Stimulated activated CD8-positive, alpha-beta memory T cell treated with anti-CD3 and anti-CD28 coated beads, Interleukin-7, amount 100 ng/mL, for 24 hours (primary cell): ENCODE measurements at places on chromosomes 16 and 17.

GRCh38 chr17:11495613-11496012 is 102.7 kb upstream of the DNAH9 start:
- DNase-seq, result no peak

- no peak for DNase-seq
Measured at GRCh38 chr16:27762441-27762840, 212.5 kb downstream of the KATNIP start.

DNA sequence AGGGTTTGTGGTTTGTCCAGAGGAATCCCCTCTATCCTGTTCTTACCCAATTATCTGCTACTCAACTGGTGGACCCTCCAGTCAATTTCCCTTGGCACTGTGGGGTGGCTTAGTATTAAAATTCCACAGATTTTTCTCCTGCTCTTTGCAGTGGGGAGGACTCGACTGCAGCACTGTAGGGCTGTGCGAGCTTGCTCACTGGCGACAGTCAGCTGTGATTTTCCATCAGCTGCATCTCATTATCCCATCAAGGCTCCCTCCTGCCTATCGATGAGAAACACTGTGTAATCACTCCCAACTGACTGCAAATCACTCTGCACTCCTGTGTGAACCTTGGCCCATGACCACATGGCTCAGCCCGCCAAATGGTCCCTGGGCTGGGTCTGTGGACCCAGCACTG is 90.5 kb upstream of the MAF start:
- no peak for DNase-seq

DNA sequence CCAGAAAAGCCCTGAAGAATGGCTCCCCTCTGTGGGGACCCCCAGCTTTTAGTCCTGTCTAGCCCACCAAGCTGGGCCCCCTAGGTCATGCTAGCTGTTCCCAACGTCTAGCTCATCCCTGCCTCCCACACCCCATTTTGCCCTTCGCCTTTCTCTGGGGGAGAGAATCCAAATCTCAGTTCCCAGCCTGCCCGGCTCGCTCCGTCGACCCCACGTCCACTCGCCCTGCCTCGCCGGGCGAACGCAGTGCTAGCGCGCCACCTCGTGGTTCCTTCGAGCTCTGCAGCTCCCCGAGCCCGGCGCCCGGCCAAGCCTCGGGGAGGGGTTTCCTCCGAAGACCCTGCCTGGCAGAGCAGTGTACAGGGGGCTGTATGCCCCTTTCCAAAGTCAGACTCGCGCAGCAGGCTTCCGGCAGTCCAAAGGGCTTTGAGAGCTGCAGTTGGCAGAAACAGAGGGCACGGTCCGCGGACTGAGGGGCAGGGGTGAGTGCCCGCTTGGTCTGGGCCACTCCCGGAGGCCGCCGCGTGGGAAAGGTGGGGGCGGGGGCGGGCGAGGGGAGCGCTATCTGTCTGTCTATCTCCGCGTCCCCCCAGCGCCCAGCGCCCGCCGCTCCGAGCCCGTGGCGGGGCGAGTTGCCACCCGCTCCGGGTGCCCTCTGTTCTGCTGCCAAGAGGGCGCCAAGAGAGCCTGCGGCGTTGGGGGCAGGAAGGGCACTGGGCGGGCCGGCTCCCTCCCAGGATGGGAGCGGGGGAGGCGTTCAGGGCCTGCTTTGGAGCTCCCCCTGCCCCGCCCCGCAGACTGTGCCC is 1.7 kb upstream of the DLX3 start:
- peak; percentile 57 for DNase-seq

GRCh38 chr16:85789773-85790172 is 9.6 kb downstream of the EMC8 start:
- DNase-seq, result no peak

DNA sequence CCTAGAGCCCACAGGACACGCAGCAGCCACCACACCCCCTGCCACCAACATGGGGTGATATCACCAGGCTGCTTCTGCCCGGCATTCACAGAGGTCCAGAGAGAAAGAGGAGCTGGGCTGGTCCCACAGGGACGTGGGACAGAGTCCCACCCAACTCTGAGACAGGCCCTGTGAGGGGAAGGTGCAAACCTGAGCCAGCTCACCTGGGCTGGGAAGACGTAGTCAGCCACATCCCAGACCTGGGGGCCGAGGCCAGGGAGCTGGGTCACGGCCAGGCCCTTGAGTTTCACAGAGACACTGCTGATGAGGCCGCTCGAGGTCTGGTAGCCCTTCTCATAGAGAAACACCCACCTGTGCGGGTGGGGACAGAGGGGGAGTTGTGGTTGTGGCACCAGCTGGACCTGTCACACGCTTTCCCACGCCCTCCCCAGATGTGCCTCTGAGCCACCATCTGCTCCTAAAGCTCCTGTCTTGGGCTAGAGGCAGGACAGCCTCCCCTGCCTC is 11.2 kb downstream of the P2RX1 start:
- DNase-seq, result no peak

DNA sequence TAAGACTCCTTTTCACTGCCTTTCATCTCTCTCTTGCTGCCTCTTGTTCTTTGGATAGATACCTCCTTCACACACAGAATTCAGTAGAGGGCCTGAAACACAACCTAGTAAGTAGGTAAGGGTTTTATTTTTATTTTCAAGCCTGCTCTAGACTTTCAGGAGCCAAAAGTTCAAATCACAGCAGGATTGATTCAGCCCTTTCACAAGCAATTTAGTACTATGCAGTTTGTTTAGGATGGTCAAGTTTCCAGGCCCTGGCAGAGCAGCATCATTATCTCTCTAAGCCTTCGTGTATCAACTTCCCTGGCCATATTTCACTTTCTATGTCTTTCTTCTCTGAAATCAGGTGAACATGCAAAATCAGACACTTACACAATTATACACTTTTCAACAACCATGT is 148.8 kb upstream of the CORO6 start:
- no peak for DNase-seq

DNA sequence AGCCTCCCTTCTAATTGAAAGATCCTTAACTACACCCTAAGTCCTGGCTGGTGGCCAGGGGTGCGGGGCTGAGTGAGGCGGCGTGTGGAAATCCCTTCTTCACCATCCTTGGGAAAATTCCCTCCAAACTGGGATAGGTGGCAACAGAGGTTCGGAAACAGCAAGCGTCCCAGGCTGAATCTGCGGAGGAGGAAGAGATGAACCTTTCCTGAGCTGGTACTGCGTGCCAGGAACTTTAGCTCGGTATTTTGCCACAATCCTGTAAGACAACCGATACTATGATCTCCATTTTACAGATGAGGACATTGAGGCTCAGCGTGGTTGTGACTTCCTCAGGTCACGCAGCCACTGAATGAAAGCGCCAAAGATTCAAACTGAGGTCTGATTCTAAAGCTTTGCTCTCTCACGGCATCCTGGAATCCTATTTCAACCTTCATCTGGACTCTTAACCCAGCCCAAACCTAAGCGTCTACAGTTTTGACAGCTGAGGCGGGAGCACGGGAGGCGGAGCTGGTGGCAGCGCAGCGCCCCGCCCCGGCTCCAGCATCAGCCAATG is 583 bp upstream of the CYLD start:
- no peak for DNase-seq

- no peak for DNase-seq
Measured at GRCh38 chr16:79850348-79850747, 249.8 kb upstream of the MAF start.

DNA sequence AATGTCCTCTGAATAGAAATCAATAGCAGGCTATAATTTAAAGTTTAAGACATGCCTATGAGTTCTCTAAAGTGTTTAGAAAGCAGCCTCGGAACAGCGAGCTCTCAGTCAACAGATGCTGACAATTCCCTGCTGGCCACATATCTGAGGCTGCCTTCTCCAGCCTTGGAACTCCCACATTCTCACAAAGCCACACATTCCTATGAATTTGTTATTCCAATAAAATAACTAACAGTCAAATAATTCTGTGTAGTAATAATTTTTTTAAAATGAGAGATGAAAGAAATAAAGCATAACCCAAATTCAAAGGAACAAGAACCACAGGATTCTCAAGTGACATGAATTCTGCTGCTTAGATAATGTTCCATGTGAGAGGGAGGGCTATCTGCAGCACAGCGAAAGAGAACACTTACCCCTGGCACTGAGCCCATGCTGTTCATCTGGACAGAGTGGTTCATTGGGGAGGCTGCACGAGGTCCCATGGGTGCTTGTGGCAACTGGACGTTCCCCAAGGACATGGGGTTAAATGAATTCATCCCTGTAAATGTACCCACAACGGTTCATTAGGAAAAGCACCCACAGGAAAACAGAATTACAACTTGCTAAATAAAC is 56.9 kb upstream of the TRAP1 start:
- no peak for DNase-seq

- no peak for DNase-seq
Measured at GRCh38 chr17:46011711-46012505, 12.9 kb downstream of the STH start.

- peak; percentile 48 for DNase-seq
Measured at GRCh38 chr17:79803997-79804855, 7.3 kb upstream of the CBX8 start.

GRCh38 chr17:64499805-64500486 is 3.1 kb upstream of the POLG2 start:
- DNase-seq, result no peak

- DNase-seq, result no peak
Measured at GRCh38 chr16:67399218-67399733, 6.0 kb upstream of the TPPP3 start.

- no peak for DNase-seq
Measured at GRCh38 chr16:48574140-48574539, 35.8 kb downstream of the N4BP1 start.

GRCh38 chr16:89009343-89010209 is 32.6 kb upstream of the CBFA2T3 start:
- no peak for DNase-seq

DNA sequence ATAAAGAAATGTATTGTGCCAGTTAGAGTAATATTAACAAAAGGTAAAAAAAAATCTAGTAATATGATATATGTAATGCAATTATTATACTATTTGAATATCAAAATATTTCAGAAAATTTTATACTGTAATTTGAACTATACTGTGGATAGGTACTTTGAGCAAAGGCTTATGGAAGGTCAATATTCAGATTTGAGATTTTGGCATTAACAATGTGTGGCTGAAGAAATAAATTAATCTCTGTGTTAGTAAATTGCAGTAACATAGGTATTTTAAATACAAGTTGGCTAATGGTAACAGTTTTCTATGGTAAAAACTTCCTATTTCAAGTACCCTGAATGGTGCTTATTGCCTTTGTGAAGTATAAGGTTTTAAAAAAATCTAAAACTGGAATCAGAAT is 23.2 kb upstream of the NACA2 start:
- DNase-seq, result no peak

DNA sequence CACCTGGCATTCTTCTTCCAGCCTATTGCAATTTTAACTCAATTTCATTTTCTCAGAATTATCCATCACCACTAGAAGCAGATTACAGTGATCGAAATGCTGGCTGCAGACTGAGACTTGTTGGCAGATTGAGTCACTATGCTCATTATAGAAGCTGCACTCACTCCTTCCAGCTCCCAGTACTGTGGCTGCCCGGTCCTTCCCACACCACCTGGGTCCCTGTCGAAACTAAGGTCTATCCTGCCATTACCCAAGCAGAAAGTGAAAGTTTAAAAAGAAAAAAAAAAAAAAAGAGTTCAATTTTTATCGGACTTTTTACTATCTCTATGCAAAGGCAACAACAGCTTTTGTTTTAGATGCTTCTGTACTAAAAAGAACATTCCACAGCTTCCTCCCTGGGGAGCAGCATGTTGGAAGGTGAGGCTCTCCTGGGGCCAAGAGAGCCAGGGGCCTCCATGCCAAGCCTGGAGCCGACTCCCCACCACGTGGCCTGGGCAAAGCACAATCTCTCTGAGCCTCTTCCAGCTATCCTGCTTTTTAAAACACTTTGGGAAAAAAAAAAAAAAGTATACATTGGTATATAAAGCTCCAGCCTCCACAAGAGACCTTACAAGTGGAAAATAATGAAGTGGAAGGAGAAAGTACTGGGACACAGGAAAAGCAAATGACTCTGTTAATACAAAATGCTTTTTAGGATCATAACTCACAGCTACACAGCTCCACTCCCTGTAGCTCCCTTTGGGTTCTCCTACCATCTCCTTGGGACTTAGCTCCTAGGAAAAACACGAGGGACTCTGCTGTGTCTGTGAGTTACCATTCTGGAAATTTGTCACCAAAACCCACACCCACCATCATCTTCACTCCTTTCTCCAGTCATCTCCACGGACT is 77.8 kb downstream of the USP31 start:
- no peak for DNase-seq

DNA sequence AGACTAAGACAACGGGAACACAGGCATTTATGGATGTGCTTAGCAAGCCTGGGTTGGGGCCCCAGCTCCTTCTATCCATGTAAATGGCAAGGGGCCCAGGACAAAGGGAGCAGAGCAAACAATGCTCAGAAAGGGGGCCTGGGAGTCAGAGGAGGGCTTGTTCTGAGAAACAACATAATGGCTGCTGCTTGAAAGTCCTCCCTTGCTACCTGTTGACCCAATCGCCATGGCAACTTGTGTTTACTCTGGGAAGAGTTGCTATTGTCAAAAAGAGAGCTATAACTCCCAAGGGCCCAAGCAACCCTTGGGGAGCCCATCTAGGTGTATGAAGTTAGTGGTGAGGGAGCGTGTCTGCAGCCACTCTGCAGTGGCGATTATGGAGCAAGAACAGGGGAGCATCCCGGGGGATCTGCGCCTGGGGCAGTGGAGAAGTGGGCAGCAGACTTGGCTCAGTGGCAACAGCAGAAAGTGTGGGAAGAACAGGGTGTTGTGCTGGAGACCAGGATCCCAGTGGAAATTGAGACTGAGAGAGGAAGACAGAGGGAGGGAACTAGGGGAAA is 118.7 kb upstream of the NLRP1 start:
- no peak for DNase-seq

GRCh38 chr17:859061-859823 is 77.1 kb downstream of the MRM3 start:
- DNase-seq, result no peak

DNA sequence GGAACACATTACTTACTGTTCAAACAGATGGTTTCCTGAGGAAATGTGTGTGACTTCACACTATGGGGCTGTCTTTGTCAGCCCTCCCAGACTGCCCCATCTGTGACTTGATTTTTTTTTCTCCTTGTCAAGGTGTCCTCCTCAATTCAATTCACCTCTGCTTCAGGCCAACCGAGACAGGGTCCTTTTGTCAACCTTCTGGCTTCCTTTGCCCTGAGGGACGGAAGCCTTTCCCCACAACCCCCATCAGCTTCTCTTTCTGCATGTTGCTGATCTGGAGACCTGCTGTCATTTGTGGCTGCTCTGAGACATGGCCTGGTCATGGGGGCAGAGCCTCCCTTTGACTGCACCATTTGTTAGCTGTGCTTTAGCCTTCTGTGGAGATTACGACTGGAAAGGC is 21.3 kb upstream of the RGS9 start:
- no peak for DNase-seq

GRCh38 chr17:68456339-68457167 is 743 bp downstream of the WIPI1 start:
- no peak for DNase-seq

DNA sequence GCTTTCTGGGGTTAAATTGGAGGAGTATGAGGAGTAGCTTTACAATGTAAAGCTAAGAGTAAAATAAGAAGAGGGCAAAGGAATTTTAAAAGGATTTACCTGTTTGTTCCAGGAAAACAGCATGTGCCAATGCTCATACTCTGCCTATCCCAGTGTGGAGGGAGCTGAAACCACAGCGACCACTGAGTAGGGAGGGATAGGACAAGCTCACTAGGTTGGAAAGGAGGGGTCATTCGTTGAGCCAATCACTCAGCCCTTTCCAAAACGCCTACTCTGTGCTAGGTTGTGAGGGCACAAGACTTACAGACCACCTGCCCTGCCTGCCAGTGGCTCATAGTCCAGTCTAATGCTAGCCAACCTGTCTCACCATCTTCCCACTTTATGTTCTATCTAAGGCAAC is 1.1 kb upstream of the DNAJC7 start:
- no peak for DNase-seq

GRCh38 chr16:1430759-1431496 is at the start of gene PERCC1:
TSS of gene PERCC1 (plus strand) at chr16:1431078. CDS start at chr16:1432594, 1,516 bp downstream.
- DNase-seq, result no peak

- DNase-seq, result no peak
Measured at GRCh38 chr17:1109606-1110540, 69.9 kb downstream of the ABR start.
